Cortex of kidney (tissue), 1 donor: ENCODE measurements at places on chromosomes 5 and 9.

DNA sequence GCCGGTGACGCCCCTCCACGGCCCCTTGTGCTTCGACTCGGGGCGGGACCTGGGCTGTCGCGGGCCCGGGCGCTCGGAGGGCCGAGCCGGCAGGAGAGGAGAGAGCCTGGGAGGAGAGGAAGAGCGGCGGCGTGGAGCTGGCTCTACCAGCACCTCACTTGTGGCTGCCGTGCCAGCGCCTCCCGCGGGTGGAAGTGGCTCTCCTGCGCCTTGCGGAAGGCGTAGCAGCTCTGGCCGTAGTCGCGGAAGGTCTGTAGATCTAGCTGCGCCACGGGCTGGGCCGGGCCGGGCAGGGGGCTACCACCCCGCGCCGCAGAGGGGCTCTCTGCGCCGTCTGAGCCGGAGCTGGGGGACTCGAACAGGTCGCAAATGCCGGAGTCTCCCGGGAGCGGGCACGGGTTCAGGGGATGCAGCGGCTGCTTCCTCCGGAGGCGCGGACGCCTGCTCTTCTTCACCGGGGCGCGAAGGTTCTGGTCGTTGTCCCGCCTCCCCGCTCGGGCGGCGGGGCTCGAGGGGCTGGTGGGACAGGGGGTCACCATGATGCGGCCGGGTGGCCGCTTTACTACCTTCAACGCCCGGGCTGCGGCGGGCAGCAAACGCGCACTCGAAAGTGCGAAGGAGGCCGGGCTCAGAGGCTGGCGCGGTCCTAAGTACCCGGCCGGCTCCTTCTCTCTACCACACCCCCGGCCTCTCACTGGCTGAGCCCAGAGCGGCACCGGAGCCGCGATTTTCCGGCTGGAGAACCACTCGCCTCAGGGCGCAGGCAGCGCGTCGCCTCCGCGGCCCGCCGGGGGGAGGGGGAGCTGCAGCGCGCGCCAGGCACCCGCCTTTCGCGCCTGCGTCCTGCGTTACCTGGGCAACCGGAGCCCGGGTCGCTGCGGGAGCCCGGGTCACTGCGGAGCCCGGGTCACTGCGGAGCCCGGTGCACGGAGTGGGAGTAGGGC is at the start of gene CCNO:
Gene CCNO (minus strand): TSS at position 624 of the 944 bp plus-strand sequence. CDS start 85 bp downstream, at position 539.
- DNase-seq, result no peak

GRCh38 chr9:102796244-102796643 is 198.9 kb upstream of the CYLC2 start:
- DNase-seq, result no peak

GRCh38 chr5:69024241-69024651 is 69.6 kb upstream of the SLC30A5 start:
- DNase-seq, result no peak

DNA sequence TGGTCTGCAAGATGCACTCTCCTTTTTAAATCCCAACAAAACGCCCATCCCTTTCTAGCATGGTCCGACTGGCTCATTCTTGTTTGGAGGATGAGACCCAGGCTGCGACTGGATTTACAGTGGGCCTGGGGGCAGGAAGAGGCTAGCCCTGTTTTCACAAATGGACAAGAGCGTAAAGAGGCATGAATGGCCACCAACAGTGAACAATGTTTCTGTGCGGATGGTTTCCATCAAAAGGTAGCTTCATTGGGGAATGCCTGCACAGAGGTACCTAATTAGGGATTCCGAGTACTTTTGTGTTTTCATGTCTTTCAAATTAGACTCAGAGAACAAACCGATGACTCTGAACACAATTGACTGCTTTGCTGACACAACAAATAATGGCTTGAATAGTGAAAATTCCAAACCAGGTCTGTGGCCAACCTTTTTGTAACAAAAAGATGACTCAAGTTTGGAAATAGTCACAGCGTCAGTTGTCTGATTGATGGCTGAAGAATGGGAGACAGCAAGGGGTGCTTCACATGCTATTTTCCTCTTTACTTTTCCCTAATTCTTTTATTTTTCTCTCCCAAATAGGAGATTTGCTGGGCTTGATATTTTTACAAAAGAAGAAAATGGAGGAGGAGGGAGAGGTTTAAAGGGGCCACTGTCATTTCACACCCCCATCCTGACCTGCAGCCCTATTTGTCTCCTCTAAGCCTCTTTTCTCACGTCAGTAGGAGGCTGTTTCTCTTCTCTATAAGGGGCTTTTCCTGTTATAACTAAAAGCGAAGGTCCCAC is 208.1 kb upstream of the S1PR3 start:
- no peak for DNase-seq

DNA sequence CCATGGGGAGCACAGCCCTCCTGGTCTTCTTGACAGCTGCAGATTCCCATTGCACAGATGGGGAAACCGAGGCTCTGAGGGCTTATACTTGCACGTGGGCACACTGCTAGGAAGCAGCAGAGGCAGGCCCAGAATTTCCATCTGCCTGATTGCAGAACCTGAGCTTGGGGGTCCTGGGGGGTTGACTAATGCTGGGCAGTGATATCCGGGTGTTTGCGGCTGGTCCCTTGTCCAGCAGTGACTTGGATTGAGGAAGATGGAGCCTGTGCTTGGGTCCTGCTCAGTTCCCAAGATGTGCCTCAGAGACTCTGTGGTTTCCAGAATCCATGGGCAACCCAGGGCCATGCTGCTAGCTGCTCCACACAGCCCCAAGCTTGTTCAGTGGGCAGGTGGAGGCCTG is 91.2 kb downstream of the PHF2 start:
- DNase-seq, result no peak

- DNase-seq, result no peak
These were observed 70.7 kb downstream of the RFX3 start for GRCh38 chr9:3455094-3455493.
